Activated T-cell treated with anti-CD3 and anti-CD28 coated beads, Interleukin-2, amount 50 U/mL, for 1 hour (primary cell): ENCODE measurements at places on chromosomes 6 and 20.

GRCh38 chr20:22430154-22430745, 154.1 kb downstream of the FOXA2 start:
- no peak for DNase-seq

DNA sequence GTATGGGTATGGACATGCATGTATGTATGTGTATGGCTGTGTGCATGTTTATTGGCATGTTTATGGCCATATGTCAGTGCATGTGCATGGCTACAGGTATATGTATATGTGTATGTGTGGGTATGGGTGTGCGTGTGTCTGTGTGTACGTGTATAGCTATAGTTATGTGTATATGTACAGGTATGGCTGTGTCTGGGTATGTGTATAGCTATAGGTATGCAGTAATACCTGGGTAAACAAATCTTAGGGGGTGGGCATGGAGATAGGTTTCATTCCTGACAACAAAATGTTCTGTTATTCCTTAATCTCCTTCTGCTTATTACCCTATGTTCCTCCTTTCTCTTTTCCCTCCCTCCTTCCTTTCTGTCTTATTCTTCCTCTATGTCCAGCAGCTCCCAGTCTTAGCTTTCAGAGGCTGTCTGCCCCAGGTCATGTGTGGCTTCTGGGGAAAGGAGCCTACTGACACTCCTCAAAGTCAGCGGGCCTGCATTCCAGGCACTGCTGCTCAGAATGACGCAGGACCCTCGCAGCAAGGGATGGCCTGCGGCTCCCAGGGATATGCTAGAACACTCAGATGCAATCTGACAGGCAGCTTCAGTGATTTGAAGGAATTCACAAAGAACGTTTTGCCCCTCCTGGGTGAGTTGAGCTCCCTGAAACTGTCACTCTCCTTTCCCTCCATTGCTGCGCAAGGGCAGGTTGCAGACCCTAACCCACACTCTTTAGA, 139.3 kb upstream of the PHACTR1 start:
- no peak for DNase-seq

DNA sequence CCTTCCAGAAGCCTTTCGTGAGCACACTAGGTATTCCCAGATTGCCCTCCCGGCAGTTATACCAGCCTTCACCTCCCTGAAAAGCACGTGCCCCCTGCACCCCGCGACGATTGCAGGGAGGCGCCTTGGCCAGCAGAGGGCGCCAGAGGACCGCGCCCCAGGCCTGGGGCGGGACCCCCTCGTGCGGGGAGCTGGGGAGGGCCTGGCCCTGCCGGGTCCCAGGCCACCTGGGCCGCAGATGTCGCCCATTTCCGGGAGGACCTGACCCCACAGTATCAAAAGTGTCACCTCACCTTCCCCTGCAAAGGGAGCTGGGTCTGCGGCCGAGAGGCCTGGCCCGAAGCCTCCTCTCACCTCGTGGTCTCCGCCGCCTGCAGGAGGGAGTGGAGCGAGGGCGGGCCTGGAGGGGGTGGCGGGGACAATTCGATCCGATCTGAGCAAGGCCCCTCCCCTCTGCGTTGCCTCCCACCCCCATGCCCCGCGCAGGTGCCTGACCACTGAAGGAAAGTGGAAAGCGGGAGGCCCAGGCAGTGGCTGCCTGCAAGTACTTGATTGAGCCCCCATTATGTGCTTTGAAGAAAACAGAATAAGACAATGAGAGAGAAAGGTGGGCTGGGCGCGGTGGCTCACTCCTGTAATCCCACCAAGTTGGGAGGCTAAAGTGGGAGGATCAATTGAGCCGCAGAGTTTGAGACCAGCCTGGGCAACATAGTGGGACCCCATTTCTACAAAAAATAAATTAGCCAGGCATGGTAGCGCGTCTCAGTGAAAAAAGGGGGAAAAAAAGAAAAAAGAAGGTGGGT, 3.5 kb upstream of the SNAI1 start:
- peak; percentile 78 for DNase-seq

GRCh38 chr6:143110996-143111395, 50.3 kb downstream of the AIG1 start:
- no peak for DNase-seq

- no peak for DNase-seq
Measured at GRCh38 chr20:50572938-50573777, 63.0 kb downstream of the PTPN1 start.

- no peak for DNase-seq
Measured at GRCh38 chr20:50652702-50653294, 38.5 kb downstream of the RIPOR3 start.

DNA sequence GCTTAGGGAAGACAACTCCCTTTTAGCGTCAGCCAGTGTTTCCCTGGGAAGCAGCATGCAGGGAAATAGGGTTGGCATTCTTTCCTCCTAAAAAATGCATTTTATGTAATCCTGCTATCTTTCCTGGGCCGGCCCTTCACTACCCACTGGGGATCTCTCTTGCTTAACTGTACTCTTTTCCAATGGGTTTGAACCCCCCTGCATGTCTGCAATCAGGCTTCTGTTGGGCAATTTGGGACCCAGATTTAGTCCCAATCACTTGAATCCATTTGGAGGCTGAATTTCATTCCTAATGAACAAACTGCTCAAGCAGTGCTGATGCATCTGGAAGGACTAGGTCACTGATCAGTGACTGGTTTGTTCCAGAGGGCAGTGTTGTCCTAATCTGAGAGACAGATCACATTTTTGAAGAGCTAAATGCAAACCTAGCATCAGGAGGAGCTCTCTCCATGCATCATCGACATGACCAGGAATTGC, 152.0 kb downstream of the TSHZ2 start:
- DNase-seq: no peak

DNA sequence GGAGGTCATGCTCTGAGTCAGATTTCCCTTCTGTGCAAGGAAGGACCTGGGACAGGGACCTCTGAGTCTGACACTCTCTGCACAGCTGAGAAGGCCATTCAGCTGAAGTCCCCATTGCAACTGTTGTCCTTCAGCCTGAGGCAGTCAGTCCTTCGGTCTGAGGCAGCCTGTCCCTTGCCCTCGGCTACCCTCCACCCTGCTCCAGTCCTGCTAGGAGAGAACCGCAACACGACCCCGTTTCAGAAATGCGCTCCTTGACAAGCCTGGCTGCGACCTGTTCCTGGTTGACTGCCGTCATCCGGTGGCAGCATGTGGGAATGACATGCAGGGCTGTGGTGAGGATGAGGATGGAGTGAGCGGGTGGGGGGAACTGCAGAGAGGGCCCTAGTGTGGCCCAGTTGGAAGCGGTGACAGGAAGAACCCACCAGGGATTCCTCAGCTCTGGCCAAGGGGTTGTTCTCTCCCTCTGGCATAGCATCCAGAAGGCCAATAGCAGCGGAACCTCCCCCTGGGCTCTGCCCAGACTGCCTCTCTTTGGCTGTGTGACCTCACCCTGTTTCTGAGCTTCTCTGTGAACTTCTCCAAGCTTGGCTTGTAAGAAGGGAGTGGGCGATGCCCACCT, 40.3 kb upstream of the ANGPT4 start:
- peak; percentile 83 for DNase-seq

DNA sequence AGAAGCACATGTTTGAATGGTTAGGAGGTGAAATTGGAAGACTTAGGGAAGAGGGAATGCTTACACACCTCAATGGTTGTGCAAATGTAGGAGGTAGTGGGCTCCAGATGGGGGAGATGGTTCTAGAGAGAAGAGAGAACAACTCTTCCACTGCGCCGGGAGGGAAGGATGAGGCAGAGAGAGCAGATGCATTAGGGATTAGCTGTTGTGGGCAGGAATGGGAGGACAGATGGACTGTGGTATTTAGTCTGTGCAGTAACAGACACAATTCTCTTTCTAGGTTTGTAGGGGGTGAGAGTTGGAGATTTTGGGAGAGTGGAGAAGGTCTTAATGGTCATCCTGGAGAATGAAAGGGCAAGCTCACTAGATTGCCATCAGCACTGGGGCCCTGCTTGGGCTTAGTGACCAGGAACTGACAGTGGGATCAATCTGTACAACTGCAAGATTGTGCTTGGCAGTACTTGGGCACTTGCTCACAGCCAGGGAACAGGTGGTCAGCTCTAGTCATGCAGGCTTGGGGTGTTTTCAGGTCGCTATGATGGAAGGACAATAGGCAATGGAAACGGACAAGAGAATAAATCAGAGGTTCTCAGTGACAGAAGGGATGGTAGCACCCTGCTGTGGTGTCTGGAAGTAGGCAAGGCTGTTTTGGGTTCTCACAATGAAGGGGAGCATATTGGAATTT, 182.0 kb upstream of the MYLIP start:
- DNase-seq: no peak

- no peak for DNase-seq
Measured at GRCh38 chr6:126293891-126294524, 45.9 kb upstream of the CENPW start.
